ENCODE measurements at places on chromosomes 2 and 18. TPM values are rescaled to one million over a fixed set of nuclear protein-coding genes. Genes with fewer than 3 reads are reported as not detected.

The FNDC4 gene
- 3.9 TPM for total RNA-seq

- DNase-seq = no peak
Observed at GRCh38 chr2:129233751-129234406, 745.6 kb upstream of the RAB6C start.

The DSG4 gene
- total RNA-seq = 0.17 TPM

GRCh38 chr2:218582076-218582475 is 13.4 kb downstream of the CNOT9 start:
- no peak for DNase-seq

DNA sequence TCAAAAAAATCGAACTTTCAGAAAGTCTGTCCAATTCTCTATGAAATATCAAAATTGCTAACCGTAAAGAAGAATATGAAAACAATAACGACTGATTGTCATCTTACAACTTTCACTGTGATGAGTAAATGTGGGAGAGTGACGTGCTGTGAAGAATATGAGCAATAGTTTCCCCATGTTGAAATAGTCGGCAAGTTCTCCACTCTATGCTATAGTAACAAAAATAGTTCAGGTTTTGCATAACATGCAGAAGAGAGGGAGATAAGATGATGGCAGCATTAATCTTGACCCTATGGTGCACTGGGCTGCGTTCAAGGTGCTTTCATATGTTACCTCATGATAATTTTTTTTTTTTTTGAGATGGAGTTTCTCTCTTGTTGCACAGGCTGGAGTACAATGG is 196.8 kb upstream of the CYRIA start:
- DNase-seq = no peak

DNA sequence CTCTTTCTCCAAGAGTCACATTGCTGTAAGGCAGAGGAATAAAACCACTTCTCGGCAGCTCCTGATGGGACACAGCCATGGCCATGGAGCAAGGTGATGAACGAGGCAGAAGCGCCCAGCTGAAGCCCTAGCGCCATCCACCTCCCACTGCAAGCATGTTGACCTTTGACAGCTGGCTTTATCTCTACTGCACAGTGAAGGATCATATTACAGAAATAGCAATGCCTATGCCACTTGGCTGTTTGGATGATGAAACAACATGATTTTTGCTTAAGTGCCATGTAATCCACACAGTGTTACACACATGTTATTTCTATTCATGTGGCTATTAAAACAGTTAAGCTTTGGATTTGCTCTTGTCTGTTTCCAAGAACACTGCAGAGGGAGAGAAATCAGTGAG is 167.7 kb downstream of the VAPA start:
- DNase-seq = no peak

The ATG16L1 gene
- total RNA-seq = 123 TPM

DNA sequence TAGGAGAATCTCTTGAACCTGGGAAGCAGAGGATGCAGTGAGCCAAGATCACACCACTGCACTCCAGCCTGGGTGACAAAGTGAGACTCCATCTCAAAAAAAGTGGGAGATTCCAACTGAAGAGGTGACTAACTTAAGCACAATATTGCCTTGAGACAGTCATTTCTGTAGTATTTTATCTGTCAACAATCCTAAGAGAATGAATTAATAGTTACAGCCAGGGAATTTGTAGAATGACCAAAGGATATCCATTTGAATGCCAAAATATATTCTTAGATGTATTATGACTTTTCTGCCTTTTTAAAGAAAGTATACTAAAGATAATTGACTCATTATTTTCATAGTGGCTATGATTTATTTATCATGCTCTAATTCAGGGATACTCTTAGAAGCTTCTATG is 40.7 kb upstream of the CCDC150 start:
- no peak for DNase-seq

The PLGLB2 gene
- total RNA-seq = 3.4 TPM

The COL4A4 gene
- total RNA-seq = 1.9 TPM

- no peak for DNase-seq
Observed at GRCh38 chr2:157497638-157498314, 53.9 kb upstream of the CYTIP start.

DNA sequence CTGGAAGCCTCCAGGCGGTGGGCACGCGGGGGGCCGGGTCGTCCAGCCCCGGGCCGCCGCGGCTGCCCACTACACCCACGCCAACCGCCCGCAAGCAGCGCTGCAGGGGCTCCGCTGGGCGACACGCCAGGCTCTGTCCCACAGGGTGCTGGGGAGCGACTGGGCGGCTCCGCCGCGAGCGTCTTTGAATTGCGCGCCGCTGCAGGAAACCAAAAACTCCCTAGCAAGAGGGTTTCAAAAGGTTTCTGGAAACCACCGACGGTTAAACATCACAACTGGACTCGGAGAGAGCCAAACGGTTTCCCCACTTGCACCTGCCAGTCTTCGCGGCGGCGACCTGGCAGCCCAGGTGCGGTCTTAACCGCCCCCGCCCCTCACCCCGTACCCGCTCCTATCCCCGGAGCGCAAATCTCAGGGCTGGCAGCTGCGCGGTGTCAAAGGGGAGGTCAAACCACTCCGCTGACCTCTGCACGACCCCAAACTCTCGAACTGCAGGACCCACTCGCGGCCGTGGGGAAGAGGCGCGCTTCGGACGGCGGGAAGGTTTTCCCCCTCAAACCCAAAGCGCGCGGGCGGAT is 1.0 kb downstream of the CXCR4 start:
- no peak for DNase-seq

The SERPINE2 gene
- total RNA-seq = 37.4 TPM
